ENCODE measurements at places on chromosomes 4 and X. TPM values are rescaled to one million over a fixed set of nuclear protein-coding genes. Genes with fewer than 3 reads are reported as not detected.
A peak's percentile ranks its signal among the peaks of the same experiment; 100 is the strongest.

DNA sequence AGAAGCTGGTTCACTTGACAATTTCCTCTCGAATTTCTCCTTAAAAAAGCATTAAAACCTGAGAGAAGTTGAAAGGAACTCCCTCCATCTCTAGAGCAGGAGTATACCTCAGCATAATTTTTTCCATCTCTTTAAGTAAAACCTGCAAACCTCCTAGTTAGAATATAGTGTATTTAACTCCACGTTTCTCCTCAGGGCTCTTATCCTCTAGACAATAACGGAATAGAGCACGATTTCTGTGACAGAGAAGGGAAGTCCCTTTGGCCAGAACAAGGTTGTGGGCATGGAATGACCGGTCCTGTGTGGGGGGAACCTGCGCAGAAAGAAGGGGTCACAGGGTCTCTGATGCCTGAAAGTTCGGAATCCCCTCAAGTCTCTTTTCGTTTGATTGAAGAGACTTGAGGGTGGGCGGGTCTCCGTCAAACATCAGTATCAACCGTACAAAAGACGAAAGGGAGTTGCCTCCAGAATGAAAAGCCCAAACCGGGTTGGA, 697 bp downstream of the ZNF280C start:
- DNase-seq: no peak

DNA sequence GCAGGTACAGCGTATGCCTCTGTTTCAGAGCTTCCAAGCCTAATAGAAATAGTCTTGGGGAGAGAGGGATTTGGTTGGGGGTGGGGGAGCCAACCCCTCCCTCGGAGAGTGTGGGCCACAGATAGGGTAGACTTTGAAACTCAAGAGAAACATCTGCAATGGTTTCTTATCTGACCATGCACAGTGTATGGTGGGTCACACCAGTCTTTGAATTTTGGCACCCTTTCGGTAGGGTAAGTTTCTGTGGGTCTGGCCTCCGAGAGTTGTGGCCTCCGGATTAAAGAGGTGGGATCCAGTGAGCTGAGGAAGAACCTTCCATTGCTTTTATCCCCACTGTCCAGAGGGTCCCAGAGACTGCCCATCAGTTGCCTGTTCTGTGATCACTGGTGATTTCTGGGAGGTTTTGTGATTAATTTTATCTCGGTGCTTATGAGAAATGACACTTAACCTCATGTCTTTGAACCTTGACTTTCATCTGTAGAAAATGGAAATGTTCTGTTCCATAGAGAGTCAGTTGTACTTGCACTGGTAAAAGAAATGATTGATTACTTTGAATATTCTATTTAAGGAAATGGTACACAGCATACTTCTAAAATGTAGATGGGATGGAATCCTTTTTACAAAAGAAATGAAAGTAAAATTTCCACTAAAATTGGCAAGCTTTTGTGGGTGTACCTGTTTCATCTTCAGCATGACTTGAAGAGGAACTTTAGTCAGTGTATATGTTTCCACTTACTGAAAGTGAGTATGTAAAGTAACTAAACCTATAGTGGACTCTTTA, 62.7 kb downstream of the TMEM131L start:
- DNase-seq: no peak

- no peak for DNase-seq
Observed at GRCh38 chr4:23889814-23890341, at the start of gene PPARGC1A. Gene PPARGC1A (minus strand): TSS chr4:23890047. CDS start chr4:23889957, 90 bp downstream.

DNA sequence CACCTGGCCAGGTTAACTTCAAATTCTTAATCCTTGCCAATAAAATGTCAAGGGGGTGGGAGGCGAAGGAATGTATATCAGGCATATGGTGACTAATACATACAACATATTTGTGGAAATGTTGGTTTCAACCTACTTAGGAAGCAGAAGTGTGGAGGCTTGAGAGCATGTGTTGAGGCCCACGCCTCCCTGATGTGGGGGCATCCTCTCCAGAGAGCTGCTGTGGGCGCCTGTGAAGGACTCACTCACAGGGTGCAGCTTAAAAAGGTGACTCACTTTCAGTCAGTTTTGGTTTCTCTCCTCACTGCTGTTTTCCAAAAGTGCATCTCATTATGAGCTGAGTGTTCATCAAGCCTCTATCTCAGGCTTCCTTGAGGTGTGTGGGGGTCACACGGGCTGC, 27.5 kb downstream of the LNX1 start:
- no peak for DNase-seq

The RENBP gene
- 39.2 TPM for total RNA-seq

DNA sequence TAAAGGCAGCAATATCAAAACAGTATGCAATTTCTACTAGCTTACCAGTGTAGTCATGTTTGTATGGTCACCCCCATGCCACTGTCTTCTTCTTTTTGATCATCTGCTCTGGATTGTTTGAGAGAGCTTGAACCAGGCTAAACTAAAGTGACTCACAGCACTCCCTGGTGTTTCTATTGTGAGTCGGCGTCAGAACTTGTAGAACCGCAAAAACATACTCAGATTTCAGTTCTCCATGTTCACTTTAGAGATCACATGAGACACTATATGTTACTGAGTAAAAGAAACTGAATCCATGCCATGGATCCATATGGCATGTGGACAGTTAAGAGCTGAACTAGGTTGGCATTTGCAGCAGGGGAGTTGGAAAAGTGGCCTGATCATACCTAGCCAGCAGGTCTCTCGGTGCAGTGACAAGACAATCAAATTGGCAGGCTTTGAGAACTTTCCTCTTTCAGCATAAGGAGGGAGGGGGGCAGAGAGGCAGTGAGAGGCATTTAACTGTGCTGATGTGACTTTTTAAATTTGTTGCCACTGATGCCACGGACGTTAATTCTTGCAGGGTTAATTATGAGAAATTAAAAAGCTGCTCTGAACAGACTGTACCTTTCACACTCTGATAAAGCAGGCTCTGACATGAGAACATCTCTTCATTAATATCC, 88.4 kb downstream of the AFF2 start:
- DNase-seq: no peak

GRCh38 chr4:15482842-15483241, 13.2 kb downstream of the CC2D2A start:
- DNase-seq: no peak

DNA sequence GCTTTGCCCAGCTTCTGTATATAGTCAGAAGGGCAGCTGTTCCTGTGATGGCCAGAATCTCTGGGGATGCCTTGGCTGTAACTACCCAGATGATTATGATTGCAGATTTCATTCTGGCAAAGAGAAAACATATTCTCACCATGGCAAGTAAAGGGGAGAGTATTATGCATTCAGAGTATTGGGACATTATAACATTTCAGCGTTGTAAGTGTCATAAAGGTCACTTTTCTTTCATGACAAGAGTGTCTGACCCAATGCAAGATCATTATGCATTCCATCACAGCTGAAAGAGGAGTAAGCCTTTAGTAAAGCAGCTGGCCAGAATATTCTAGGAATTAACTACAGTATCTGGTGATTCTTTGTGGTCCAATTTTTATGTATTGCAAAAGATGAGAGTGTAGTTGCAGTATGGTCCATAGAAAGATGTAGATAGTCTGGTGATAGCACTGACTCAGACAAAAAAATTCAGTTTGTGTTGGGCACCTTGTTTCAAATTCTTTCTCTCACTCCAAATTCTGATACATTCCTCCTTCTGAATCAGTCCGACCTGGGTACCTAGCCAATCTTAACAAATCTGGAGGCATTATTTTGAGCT, 2366.3 kb downstream of the PCDH7 start:
- no peak for DNase-seq

The PGAM4 gene
- not detected for total RNA-seq

GRCh38 chrX:96713303-96713702, 28.7 kb downstream of the DIAPH2 start:
- no peak for DNase-seq

The TDO2 gene
- total RNA-seq: not detected

DNA sequence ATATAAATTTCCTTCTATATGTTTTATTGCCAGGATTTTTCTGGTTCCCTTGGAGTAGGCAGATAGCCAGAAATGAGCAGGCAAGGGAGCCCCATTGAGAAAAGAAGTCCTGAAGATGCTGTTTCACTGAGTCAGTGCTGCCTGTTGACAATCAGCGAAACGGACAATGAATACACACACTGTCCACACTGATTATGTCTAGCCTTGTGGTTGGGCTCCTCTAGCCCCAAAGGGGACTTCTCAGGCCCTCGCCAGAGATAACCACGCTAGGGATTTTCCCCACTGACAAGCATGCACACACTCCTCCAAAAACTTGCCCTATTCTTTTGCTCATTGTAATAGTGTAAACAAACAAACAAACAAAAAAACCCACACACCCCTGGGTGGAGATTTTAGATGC, 369.3 kb downstream of the DMD start:
- DNase-seq: no peak

GRCh38 chr4:80425124-80426100, 89.9 kb downstream of the CFAP299 start:
- DNase-seq: no peak

The HNRNPDL gene
- total RNA-seq: 370 TPM

DNA sequence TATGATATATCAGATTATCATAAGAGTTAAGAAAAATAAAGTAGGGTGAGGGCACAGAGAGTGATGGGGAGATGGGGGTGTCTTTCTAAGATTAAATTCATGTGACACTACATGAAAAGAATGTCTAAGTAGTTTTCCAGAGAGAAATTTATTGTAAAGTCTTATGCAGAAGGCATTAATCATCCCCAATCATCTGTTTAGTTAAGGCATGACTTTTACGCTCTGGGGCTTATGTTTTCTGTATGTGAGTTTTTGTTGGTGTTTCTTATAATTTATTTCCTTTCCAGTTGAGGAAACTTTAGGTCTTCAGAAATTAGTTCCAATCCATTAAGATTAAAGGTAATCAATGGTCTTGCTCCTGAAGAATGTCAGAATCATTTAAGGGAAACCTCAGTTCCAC, 383.0 kb upstream of the GALNT7 start:
- DNase-seq: no peak

DNA sequence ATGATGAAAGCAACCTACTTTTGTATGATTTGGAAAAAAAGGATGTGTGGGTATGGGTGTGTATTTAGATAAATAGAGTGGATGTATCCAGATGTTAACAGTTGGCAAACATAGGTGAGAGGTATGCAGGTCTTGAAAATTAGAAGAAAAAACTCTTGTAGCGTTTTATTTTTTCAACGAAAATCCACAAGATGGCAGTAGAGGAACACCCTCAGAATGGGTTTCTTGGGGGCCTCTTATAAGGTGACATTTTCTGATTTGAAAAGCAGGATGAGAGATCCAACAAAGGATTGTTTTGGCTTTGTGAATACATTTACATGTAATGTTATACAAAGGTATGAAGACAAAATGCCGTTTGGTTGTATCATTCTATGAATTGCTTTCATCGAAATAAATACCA, 68.3 kb downstream of the FMR1NB start:
- DNase-seq: peak; percentile 52

The UGT2A1 gene
- total RNA-seq: not detected

GRCh38 chr4:155609455-155610059, 57.1 kb upstream of the GUCY1A1 start:
- DNase-seq: no peak

The LRP2BP gene
- 1.6 TPM for total RNA-seq

GRCh38 chr4:6474053-6474568, 1.7 kb upstream of the PPP2R2C start:
- DNase-seq: no peak

DNA sequence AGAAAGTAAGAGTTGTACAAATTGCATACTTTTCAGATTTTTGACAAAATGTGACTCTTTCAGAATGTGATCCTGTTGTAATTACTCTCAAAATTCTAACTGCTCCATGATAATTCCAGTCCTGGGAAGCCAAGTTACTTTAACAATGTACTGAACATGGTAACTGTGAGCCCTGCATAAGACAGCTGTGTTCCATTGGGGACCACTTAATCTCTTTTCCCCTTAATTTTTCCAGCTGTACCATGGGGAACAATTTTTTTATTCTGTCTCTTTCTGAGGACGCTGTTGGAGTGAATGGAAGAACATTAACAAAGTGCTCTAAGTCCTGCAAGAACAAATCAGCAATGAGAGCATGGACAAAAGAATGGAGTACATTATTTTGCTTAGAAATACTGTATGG, 95.8 kb downstream of the UPRT start:
- no peak for DNase-seq

GRCh38 chrX:56764975-56765791, 36.1 kb downstream of the NBDY start:
- peak; percentile 50 for DNase-seq

The CEP135 gene
- 39.4 TPM for total RNA-seq

GRCh38 chrX:94977562-94977961, 1303.6 kb downstream of the FAM133A start:
- DNase-seq: no peak

The FAM133A gene
- not detected for total RNA-seq

The SCD5 gene
- not detected for total RNA-seq

GRCh38 chr4:91958596-91958995, 345.2 kb upstream of the GRID2 start:
- no peak for DNase-seq

- DNase-seq: no peak
Observed at GRCh38 chrX:13474164-13474516, 95.3 kb upstream of the EGFL6 start.

DNA sequence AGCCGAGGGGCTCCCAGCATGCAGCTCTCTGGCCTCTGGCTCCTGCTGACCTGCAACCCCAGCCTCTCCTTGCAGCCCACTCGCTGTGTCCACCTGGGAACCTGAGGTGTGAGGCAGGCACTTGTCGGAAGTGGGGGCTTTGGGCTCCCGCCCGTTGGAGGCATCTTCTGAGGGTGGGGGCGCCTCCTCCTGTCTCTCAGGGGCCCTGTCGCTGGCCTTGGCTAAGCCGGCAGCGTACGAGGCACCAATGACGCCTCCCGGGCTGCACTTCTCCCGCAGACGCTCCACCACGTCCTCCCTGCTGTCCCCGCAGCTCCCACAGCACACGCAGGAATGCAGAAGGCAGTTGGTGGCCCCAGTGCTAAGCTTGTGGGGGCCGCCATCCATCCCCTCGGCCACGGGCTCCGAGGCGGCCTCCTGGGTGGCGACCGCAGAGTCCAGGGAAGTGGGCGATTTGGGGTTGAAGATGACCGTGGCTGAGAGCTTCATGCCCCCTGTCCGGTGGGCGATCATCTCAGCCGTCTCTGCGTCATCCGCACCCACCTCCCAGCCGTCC, 42.5 kb upstream of the MXD4 start:
- DNase-seq: no peak

DNA sequence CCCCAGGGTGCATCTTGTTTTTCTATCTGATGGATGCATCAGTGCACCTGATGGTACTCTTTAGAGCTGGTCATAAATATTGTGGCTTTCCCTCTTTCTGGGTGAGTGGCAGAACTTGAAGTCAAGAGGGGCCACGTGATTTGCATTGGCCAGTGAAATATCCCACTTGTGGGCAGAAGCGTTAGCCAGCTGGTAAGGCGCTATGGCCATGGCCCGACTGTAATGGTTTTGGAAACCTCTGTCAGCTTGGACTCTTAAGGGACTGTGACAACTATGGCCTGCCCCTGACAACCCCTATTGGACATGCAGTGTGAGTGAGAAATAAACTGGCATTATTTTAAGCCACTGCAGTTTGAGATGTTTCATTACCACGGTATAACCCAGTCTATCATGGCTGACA, 72.8 kb downstream of the SEL1L3 start:
- DNase-seq: no peak

- DNase-seq: peak; percentile 35
Observed at GRCh38 chr4:89056953-89057398, at the start of gene FAM13A. Gene FAM13A (minus strand): TSS chr4:89057185. CDS start chr4:89056964, 221 bp downstream.

- DNase-seq: no peak
Observed at GRCh38 chrX:32155044-32155638, 1056.2 kb downstream of the DMD start.

GRCh38 chrX:103376118-103376978, at the start of gene BEX3:
Gene BEX3 (plus strand): TSS chrX:103376538. CDS start chrX:103377522, 984 bp downstream.
- DNase-seq: peak; percentile 24

The TLL1 gene
- total RNA-seq: not detected

The TRIM60 gene
- not detected for total RNA-seq
